ENCODE measurements at places on chromosomes 7 and 10.

DNA sequence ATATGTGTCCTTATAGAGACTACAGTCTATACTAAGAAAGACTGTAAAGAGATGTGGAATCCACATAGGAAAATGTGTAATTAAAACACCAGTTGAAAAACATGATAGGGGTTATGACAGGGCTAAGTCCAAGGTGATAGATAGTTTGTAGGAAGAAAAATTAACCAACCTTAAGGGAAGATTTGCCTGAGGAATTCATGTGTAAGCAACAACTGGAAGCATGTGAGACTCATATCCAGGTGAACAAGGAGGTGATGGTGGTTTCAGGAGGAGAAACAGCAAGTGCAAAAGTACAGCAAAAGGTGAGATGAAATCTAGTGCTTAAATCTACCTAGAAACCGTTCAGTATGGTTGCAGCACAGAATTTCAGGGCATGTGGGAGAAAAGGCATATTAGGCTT is 216.7 kb upstream of the ETV1 start:
- no peak for DNase-seq

DNA sequence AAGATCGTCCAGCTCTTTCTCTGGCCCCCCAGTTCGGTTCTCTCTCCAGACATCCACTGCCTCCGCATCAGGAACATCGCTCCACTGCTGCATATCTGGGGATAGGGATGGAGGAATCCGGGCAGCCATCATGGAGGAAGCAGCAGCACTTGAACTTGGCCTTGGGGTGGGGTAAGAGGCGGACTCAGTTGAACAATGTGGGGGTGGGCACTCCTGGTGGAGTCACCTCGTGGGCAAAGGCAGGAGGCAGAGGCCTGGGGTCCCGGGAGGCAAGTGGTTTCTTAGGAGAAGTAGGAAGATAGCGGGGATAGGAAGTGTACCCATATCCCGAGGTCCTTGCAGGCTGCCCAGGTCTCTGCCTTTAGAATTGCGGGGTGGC is 98.3 kb downstream of the CHST15 start:
- DNase-seq = no peak

GRCh38 chr7:36021367-36021766 is 131.7 kb upstream of the EEPD1 start:
- DNase-seq = no peak

DNA sequence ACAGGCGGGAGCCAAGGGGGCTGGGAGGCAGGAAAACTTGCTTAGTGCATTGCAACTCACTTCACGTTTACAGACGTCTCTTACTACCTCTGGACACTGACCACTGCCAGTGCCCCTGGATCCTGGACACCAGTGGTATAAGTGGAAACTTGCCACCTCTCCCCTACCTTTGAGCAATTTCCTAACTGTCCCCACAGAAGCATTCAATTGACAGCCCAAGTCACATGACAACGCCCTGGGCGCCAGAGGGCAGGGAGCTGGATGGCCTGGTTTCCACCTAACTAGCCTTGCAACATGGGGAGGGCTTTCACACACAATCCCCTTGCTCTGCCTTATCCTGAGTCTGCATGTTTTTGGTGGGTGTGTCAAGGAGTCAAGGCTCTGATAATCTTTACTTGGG is 113.8 kb downstream of the DYNC2I1 start:
- no peak for DNase-seq

GRCh38 chr10:123599366-123599849 is 66.7 kb upstream of the GPR26 start:
- DNase-seq = no peak

DNA sequence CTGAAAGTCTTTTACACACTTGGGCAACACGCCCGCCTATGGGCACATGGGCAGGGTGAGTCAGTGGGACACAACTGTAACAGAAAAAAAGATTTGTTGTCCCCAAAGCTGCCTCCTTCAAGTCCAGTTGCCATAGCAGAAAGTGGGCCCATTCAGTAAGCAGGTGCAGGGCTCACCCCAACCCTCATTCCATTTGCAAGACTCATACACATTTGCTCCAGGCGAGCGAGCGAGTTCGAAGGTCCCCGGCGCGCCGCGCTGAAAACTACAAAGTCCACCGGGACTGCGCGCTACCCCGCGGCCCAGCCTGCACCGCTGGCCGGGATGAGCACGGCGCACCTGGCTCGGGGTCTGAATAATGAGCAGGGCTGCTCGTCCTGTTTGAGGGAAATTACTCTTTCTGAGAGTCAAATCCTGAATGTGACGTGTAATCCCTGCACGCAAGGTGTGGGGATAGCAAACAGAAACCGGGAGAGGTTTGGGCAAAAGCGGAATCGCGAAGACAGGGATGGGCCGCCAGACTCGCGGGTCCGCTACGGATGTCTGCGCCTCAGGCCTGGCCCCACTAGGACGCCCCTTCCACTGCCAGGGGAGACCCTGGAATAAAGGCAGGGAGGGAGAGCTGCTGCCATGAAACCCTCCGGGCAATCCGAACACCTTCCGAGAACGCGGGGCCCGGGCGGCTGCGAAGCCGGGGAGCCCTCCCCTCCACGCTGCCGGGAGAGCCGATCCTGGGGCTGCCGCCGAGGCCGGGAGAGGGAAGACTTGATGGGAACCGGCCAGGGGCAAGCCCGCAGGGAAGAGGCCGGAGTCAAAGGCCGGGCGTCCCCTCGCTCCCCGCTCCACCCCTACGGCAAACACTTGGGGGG is 982 bp downstream of the COBL start:
- DNase-seq = peak; percentile 44

DNA sequence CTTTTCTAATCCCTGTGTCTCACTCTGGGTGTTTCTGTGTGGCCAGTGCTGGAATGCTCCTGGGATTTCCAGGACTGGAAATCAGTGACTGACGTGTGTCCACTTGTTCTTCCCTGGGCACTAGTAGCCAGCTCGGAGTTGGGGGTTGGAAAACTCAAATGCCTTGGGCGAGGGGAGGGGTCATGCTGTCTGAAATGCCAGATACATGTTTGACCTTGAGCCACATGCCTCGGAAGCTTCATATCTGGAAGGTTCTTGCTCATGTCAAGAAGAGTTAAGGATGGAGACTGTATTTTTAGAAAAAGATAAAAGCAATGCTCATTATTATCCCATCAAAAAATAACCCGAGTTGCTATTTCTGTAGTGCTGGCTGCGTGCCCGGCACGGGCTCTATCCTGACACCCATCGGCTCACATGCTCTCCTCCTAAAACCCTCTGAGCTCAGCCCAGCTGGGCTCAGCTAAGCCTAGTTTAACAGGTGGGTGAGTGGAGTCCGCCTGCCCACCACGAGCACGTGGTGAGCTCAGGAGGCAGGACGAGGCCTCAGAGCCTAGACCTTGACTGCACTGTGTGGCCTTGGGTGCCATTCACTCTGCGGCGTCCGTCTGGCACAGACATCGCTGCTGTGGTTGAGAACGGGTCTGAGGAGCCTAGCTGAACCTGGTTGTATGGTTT is 6.4 kb downstream of the DPYSL4 start:
- no peak for DNase-seq

DNA sequence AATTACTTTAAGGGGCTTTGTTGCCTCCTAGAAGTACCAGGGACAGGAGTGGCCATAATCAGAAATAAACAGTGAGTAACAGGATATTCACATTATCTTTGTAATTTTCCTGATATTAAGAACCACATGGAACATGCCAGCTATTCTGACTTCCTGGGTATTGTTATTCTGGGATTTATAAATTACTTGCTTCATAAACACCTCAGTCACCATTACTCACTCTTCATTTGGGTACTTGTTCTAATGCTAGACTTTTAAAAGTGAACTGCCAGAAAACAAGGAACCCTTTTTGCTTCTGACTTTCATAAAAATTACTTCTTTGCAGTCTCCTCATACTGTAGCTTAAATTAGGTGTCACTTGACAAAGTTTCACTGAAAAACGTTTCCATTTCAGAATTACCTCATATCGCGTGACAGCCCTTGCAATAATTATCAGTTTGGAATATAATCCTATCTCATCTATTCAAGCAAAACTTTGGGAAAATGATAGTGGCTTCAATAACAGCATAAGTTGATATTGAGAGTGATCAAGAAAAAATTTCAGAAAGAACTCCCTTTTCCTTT is 29.8 kb downstream of the CABCOCO1 start:
- DNase-seq = no peak

GRCh38 chr10:42578019-42578418 is 60.4 kb downstream of the ZNF33B start:
- DNase-seq = no peak

DNA sequence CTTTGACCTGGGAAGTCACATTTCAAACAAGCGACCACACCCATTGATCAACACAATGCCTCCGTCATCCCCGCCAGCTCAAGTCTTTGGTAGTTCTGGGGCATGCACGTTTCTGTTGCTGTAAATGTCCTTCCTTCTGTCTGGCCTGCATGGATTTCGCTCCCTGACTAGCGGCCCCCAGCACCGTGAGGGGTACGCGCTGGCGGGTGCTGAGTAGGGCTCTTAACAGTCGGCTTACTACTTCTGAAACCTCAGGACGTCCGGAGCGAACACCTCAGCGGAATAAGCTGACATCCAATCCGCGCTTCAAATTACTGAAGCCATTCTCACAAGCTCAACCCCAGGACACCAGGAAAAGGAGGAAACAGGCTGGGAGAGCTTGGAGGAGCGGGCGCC is 505 bp downstream of the NUDCD3 start:
- DNase-seq = no peak

GRCh38 chr7:140439359-140439758 is 35.5 kb downstream of the RAB19 start:
- DNase-seq = no peak

GRCh38 chr10:118912961-118913600 is 116.4 kb upstream of the NANOS1 start:
- DNase-seq = no peak

DNA sequence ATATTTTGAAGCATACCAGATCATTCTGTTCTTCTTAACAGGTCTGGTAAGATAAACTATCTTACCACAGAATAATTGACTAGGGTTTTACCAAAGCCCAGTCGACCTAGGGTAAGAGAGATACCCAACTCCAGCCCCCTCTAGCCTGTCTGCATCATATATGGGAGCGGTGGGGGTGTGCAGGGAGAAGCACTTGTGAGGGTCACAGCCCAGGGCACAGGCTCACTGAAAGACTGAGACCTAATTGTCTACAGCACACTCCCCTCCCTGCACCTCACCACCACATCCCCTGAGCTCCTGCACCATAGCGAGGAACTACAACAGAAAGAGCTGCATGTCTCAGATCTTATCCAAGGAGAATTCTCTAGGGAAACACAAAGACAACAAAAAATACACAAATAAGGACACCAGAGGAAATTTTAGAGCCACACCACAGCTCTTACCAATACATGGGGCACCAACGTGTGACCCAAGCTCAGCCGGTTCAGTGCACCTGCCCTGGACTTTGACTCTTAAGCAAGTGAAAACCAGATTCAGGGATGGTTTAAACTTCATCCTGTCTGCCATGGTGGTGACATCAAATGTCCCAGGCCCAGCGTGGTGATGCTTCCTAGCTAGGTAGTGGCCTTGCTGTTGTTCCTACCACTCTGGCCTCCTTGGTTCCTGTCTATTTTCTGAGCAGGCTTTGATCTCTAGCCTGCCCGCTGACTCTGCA is 150.8 kb downstream of the HERPUD2 start:
- no peak for DNase-seq

DNA sequence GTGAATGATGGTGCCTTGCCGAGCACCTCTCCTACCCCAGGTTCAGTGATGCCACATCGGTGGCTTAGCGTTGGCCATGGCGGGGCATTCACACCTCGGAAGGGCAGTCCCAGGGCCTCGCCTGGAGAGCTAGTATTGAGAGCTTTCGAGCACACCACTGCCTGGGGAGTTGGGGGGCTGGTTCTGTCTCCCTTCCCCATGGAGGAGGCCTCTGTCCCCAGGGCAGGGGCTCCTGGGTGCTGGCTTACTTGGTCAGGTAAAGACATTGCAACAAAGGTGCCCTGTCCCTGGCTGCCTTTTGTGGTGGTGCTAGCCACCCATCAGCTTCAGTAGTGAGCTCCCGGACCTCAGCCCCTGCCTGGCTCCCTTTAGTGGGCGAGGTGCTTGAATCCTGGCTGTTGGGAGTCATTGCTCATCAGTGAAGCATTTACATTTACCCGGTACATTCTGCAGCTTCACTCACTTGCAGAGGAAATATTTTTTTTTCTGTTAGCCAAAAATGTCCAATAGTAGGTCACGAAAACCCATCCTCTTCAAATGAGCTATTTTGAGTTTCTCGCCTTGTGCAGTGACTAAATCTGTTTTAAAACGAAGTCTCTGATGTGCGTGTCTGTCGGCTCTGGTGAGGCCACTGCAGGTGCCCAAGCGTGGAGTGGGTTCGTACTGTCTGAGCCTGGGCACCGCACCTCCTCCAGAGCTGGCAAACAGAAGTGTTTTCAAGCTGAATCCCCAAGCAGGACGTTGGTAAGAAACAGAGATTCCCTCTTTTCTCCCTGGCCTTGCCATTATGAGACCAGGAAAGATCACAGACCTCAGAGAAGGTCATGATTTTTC is 95.5 kb downstream of the INPP5A start:
- DNase-seq = no peak

- DNase-seq = no peak
These were observed 361.8 kb downstream of the GATA3 start for GRCh38 chr10:8416192-8416701.

All from amygdala (tissue), 56 donors.